Astrocyte (in vitro differentiated cells and primary cell): ENCODE measurements at places on chromosomes 4 and X.

- no peak for DNase-seq
Observed at GRCh38 chr4:68917016-68917415, 34.6 kb downstream of the UGT2A3 start.

- DNase-seq = peak; percentile 95
Observed at GRCh38 chr4:109078724-109079123, 223.7 kb downstream of the COL25A1 start.

- DNase-seq = no peak
Observed at GRCh38 chrX:30253257-30253656, 6.3 kb downstream of the MAGEB1 start.

DNA sequence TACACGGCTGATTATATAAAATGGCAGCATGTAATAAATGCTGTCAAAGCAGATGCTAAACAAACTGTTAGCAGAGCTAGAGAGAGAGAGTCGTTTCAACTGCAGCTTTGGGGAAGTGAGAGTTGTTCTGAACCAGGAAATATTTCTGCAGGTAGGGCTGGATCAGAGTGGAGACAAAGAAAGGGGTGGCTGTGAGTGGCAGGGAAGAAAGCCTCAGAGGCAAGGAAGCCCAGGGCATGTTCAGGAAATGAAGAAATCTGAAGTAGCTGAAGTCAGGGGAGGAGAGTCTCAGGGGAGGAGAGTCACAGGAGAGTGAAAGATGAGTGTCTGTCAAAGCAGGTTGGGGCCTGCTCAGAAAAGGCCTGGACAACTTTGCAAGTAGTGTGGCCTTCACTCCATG, 48.4 kb upstream of the RPS6KA3 start:
- no peak for DNase-seq

DNA sequence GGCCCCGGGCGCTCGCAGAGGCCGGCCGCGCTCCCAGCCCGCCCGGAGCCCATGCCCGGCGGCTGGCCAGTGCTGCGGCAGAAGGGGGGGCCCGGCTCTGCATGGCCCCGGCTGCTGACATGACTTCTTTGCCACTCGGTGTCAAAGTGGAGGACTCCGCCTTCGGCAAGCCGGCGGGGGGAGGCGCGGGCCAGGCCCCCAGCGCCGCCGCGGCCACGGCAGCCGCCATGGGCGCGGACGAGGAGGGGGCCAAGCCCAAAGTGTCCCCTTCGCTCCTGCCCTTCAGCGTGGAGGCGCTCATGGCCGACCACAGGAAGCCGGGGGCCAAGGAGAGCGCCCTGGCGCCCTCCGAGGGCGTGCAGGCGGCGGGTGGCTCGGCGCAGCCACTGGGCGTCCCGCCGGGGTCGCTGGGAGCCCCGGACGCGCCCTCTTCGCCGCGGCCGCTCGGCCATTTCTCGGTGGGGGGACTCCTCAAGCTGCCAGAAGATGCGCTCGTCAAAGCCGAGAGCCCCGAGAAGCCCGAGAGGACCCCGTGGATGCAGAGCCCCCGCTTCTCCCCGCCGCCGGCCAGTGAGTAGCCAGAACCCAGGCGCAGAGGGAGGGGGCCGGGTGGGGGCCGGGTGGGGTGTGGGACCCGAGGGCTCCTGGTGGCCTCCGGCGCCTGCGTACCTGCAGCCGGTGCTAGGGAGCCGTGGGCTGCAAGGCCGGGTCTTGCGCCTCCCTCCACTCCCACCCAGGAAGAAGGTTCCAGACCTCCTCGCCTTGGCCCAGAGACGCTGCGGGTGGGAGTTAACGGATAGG, 534 bp downstream of the MSX1 start:
- no peak for DNase-seq

DNA sequence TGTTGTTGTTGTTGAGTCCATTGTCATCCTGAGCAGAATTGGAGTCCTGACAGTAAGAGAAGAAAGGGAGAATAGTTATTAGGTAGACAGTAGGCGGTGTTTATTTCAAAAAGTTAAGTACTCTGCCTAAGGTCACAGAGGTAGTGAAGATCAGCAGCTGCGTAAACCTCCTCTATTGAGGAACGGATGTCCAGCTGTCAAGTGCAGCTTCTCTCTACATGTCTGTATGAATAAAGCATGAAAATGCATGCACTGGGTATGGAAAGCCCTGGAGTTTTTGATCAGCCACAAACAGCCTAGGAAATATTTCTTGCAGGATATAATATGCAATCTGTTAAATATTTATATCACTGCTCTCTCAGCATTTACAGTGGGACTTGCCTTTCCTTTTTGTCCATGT, 109.4 kb upstream of the CBLL2 start:
- DNase-seq = no peak

GRCh38 chr4:47486231-47486673, 1.2 kb downstream of the ATP10D start:
- no peak for DNase-seq

DNA sequence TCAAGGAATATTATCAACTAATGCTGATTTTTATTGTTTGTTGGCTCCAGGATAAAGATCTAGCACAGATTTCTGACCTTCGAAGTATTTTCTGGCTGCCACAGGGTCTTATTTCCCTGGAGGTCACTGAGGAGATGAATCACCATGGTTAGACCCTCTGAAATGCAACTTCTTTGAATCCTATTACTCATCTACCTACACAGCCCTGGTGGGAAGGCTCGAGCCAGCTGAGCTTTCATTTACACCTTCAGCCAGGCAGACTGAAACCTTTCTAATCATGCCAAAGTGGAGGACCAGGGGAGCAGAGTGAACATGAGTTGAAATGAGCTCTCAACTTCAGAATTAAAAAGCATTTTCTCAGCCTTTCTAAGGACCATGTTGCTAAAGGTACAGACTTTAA, 130.5 kb downstream of the SMIM20 start:
- peak; percentile 38 for DNase-seq

DNA sequence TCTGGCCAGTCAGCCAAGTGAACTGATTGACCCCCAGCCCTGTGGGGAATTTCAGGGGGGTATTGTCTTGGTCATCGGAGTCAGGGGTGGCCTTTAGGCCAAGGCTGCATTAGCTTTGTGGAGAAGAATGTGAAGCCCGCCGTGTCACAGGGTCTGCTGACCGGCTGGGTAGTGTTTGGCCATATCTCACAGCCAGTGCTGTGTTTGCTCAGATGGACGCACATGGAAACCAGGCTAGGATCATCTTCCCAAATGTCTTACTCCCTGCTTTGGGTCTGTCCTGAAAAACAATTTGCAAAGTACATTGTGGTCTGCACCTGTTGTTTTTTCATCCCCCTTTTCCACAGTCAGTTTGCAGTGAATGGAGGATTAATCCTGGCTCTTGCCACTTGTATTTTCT, 13.0 kb downstream of the TMEM164 start:
- no peak for DNase-seq

- DNase-seq = peak; percentile 76
Observed at GRCh38 chrX:1205681-1206611, 6.5 kb downstream of the CRLF2 start.

DNA sequence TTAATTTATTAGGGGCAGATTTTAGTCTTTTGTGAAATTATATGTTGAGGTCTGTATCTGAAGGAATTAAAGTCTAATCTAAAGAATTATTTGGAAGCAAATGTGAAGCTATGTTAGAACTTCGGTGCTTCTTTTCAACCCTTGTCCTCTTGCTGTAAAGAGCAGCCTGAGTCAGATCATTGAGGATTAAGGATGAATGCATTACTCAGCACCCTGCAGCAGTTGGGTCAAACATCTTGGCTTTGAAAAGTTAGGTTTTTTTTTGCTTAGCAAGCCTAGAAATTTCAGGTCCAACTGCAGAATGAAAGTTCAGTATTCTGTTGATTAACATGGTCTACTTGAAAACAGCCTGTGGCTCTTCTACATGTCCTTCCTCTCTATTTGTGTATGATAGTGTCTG, 57.6 kb downstream of the SLC4A4 start:
- peak; percentile 46 for DNase-seq

GRCh38 chr4:111718763-111719559, 426.3 kb upstream of the FAM241A start:
- DNase-seq = no peak

GRCh38 chr4:103754844-103755243, 35.1 kb upstream of the TACR3 start:
- DNase-seq = no peak

DNA sequence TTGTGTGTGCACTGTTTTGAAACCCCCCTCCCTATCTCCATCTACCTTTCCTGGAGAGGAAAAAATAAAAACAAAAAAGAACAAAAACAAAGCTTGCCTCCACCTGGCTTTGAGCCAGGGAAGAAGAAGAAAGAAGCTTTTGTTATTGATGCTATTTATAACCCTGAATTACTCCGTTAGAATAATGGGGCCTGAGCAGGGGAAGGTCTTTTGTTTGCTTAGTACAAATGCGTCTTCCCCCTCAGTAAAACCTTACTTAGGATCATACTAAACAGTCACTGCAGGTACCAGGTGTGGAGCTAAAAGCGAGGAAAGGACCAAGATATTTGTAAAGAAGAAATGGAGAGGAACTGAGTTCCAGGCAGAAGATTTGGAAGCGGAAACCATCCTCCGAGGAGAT, 352.1 kb downstream of the KCNIP4 start:
- DNase-seq = no peak

- no peak for DNase-seq
Observed at GRCh38 chr4:2836391-2836859, 7.2 kb upstream of the ADD1 start.

GRCh38 chr4:114827651-114828050, 229.0 kb downstream of the UGT8 start:
- no peak for DNase-seq

- DNase-seq = peak; percentile 51
Observed at GRCh38 chrX:30659421-30659820, 6.2 kb downstream of the GK start.

- no peak for DNase-seq
Observed at GRCh38 chr4:89336818-89337420, 29.3 kb upstream of the GPRIN3 start.

DNA sequence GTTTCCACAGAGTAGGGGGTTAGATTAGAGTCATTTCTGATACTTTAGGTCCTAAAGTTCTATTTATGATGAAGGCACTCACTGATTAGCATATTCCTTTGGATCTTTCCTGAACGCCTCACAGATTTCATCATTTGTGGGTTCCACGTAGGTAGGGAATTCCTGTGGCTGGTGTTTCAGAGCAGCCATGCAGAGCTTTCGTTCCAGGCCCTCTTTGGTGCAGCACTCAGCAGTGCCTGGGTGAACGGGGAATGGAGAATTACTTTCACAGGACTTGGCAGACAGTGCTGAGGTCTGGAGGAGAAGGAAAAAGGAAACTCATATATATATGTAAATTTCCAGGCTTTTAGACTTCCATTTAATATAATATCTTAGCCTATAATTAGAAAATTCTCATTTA, 18.5 kb downstream of the GC start:
- DNase-seq = peak; percentile 71

DNA sequence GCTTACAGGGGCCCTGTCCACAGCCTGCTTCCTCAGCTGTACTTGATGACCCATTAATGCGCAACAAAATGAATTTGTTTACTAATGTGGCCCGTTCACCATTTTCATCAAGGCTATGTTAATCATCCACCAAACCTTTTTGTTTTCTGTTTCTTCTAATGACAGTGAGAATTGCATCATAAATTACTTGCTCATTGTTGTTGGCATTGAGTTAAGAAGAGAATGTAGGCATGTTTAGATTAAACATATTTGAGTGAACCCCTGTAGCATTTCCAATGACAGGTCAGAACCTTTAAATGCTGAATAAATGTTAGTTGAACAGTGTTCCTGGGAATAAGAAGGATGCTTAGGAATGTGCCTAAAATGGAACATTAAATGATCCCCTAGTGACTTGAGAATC, 183.4 kb downstream of the SPRY1 start:
- DNase-seq = no peak

DNA sequence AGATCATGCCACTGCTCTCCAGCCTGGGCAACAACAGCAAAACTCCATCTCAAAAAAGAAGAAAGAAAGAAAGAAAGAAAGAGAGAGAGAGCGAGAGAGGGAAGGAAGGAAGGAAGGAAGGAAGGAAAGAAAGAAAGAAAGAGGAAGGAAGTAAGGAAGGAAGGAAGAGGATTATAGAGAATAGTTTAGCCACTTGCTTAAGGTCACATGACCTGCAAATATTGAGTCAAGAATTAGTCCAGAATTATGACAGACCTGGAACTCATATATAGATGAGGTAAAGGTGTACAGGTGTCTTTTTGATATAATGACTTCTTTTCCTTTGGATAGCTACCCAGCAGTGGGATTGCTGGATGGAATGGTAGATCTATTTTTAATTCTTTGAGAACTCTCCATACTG, 25.6 kb upstream of the ANTXR2 start:
- no peak for DNase-seq

GRCh38 chr4:182853731-182854330, 63.4 kb downstream of the DCTD start:
- DNase-seq = no peak

- DNase-seq = no peak
Observed at GRCh38 chrX:96704629-96705028, 20.0 kb downstream of the DIAPH2 start.

- DNase-seq = peak; percentile 99
Observed at GRCh38 chrX:45710081-45710801, 509.6 kb upstream of the DIPK2B start.

DNA sequence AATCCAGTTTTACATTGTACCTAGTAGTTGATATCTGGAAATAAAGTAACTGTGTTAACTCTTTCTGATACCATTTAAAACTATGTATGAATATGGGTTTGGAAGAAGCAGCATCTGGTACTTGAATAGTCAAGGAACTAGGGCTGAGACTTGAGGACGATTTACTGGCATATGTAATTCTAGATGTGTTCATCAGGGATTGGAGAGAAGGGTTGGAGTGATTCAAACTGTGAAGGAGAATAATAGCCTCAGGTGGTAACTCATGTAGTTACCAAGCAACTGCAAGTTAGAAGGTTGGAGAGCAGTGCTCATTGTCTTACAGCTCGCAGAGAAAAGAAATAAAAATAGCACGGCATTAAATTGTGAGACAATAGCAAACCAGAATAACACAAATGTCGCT, 29.5 kb upstream of the TXLNG start:
- no peak for DNase-seq

- no peak for DNase-seq
Observed at GRCh38 chr4:169068423-169068822, 58.4 kb upstream of the CBR4 start.

- no peak for DNase-seq
Observed at GRCh38 chrX:85569686-85570085, 190.2 kb upstream of the POF1B start.

- peak; percentile 72 for DNase-seq
Observed at GRCh38 chr4:150308824-150309472, 230.7 kb downstream of the DCLK2 start.

DNA sequence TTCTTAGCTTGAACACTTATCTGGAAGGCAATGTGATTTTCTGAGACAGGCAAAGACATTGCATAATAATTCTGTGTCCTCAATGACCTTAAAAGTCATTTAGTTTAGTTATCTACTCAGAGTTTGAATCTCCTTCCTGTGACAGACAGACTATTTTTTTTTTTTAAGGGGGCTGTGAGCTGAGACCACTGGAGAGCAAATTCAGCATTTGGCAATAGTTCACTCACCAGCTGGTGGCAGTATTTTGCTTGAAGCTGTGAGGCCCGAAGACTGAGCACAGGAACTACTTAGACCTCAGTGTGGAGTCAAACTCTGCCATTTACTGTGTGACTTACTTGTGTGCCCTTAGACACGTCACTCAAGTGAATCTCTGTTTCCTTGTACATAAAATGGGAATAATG, 22.9 kb upstream of the CPE start:
- DNase-seq = peak; percentile 40
